ENCODE measurements at places on chromosomes 1 and 21. TPM values are rescaled to one million over a fixed set of nuclear protein-coding genes. Genes with fewer than 3 reads are reported as not detected.

Gene JAM2
- total RNA-seq = 1.5 TPM

Gene PPIAL4G
- total RNA-seq = not detected

Gene S100A7
- not detected for total RNA-seq

Gene CHRNB2
- not detected for total RNA-seq
